Tongue (tissue), 3 donors: ENCODE measurements at places on chromosomes 1 and 21. TPM values are rescaled to one million over a fixed set of nuclear protein-coding genes. Genes with fewer than 3 reads are reported as not detected.

Gene CD55
- total RNA-seq: 30.6 TPM

Gene RPTN
- not detected for total RNA-seq

Gene ZNF683
- total RNA-seq: not detected

Gene ATP6V1G3
- not detected for total RNA-seq

Gene CRP
- total RNA-seq: not detected

Gene PPIAL4G
- not detected for total RNA-seq

Gene KRTAP10-7
- not detected for total RNA-seq

Gene SYT11
- total RNA-seq: 26.2 TPM

Gene OR6N1
- total RNA-seq: not detected

Gene TNFAIP8L2
- total RNA-seq: 2.7 TPM

Gene AJAP1
- 0.51 TPM for total RNA-seq

Gene TSPAN1
- 5.3 TPM for total RNA-seq

Gene G0S2
- 19.1 TPM for total RNA-seq

Gene PCAT6
- total RNA-seq: not detected

Gene TMEM269
- total RNA-seq: not detected

Gene FLG2
- 0.21 TPM for total RNA-seq

Gene PTAFR
- total RNA-seq: 1.3 TPM

Gene RHD
- 0.92 TPM for total RNA-seq

Gene S100A12
- total RNA-seq: 7.6 TPM

Gene PLPPR4
- 18.3 TPM for total RNA-seq

Gene TARS2
- 18.7 TPM for total RNA-seq

Gene OPTC
- not detected for total RNA-seq

Gene MATN1
- total RNA-seq: not detected

Gene COL11A1
- total RNA-seq: 10.4 TPM

Gene TIE1
- 62.3 TPM for total RNA-seq

Gene OR2L13
- not detected for total RNA-seq

Gene S100A7A
- not detected for total RNA-seq

Gene ATF3
- 24.7 TPM for total RNA-seq

Gene FTCD
- 0.92 TPM for total RNA-seq

Gene CADM3
- 0.41 TPM for total RNA-seq

Gene C4BPA
- not detected for total RNA-seq

Gene CHRNB2
- 0.72 TPM for total RNA-seq

Gene CFHR4
- not detected for total RNA-seq

Gene RAB25
- total RNA-seq: 13.3 TPM

Gene SHISA4
- 40.5 TPM for total RNA-seq

Gene PIK3R3
- total RNA-seq: 21.5 TPM

Gene PLA2G2F
- not detected for total RNA-seq

Gene TNFRSF25
- total RNA-seq: 33.0 TPM

Gene AADACL3
- total RNA-seq: not detected

Gene GBP7
- not detected for total RNA-seq

Gene CBR3
- total RNA-seq: 6.5 TPM

Gene TTC34
- 0.10 TPM for total RNA-seq

Gene KCNE1
- total RNA-seq: 0.82 TPM

Gene AHDC1
- total RNA-seq: 50.8 TPM

Gene ADORA3
- not detected for total RNA-seq
